ENCODE measurements at places on chromosomes 12 and 14.
A peak's percentile ranks its signal among the peaks of the same experiment; 100 is the strongest.

DNA sequence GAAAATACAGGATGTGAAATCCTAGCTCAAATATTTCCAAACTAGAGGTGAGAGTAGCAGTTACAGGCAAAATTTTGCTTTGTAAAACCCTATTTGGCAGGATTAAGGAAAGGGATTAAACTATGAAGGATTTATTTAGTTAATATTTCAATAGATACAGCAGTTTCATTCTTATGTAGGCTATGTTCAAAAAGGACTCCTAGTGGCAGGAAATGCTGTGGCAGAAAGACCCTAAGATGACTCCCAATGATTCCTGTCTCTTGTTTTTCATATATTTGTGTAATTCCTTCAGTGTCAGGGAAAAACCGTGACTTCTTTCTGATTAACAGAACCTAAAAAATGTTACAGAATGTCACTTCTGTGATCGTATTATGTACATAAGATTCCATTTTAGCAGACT, 299.5 kb upstream of the RPL10L start:
- no peak for DNase-seq

DNA sequence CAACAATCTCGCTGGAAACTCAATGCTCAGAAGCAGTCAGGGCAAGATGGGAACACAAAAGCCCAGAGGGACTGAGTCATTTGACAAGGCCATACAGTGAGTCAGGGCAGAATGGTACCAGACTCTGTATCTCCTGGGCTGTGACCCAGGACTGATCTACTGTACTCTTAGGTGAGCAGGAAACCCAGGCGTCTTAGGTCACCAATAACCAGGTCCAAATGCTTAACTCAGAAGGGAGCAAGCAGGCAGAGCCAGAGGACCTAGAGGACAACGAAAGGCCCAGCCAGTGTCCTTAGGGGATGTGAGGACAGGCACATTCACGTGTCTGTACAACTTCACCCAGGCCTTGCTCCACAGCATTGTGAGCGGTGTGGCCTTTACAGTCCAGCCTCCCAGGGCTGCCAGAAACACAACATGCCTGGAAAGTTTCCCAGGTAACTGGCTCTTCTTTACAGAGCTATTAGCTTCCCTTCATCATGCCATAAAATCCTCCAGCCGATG, 69.9 kb downstream of the ARL6IP4 start:
- no peak for DNase-seq

DNA sequence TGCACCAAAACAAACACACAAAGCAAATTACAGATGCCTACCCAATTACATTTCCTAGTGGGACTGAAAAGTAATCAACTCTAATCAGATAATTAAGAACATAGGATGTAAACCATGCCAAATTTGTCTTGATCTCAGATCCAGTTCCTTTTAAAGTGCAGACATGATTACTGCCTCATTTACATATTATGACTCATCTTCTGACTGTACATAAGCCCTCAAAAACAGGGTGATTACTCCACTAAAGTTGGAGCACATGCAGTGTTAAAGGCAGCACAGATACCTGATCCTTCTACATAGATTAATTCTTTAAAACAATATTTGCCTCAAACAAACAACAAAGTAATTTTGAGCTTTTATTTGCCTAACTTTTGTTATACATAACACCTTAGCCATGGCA, 337.2 kb downstream of the RPS29 start:
- DNase-seq, result no peak

- DNase-seq, result no peak
These were observed 312.4 kb upstream of the RTL1 start for GRCh38 chr14:101215927-101216326.

- DNase-seq, result no peak
These were observed 272.3 kb upstream of the NOVA1 start for GRCh38 chr14:26870096-26870495.

GRCh38 chr14:100857233-100857922, 31.5 kb downstream of the MEG3 start:
- no peak for DNase-seq

- peak; percentile 12 for DNase-seq
These were observed 49.8 kb upstream of the USP15 start for GRCh38 chr12:62210422-62210821.

GRCh38 chr14:72387726-72388125, 455.5 kb downstream of the RGS6 start:
- no peak for DNase-seq

DNA sequence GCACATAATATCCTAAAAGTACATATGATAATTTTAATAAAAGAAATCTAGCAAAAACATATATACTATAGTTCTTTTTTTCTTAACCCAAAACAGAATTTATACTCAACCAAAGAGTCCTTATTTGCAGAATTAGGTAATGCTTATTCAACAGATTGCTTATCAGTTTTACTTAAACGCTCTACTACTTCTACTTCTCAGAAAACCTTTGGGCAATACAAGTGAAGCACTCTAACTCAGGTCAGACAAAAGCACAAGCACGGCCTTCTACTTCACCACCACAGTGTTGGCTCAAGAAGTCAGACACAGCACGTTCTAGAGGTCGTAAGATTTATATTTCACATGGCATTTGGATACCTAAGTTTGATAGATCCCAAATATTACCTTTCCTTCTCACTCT, 29.2 kb downstream of the DICER1 start:
- DNase-seq, result no peak
